T-helper 2 cell (primary cell): ENCODE measurements at places on chromosomes 1 and 21.

DNA sequence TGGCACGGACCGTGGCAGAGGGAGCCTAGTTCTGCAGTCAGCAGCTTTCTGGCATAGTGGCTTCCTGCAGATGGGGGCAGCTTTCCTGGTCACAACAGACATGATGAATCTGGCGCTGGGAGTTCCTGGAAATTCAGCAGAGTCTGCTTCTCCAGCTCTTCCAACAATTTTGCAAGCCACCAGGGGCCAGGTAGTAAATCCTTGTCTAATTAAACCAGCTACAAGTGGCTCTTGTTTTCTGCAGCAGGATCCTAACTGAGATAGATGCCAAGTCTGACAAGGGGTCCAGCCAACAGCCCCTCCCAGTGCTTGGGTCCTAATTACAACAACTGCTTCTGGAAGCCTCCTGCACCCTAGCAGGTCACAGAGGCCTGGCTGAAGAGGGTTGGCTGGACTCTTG, 35.8 kb downstream of the TRIM62 start:
- DNase-seq: no peak

DNA sequence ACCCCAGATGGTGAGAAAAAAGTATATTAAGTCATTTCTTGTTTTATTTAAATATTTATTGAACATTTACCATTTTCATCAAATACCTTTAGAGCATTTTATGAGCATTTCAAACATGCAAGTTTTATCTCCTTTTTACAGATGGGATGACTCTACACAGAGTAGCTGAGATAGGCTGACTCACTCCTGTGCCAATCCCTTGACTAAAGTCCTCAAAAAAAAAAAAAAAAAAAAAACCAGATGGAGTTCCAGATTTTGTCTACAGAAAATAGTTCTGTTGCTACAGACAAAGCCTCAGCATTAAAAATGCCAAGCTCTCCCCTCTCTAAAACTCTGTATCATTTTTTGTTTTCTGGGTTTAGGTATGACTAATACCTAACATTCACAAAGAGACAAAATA, 303.0 kb upstream of the PLD5 start:
- no peak for DNase-seq

GRCh38 chr1:151494741-151495281, 16.4 kb upstream of the CGN start:
- DNase-seq: no peak

- DNase-seq: no peak
These were observed 65.8 kb upstream of the ATF3 start for GRCh38 chr1:212542761-212543187.

- DNase-seq: no peak
These were observed 6.6 kb downstream of the SORT1 start for GRCh38 chr1:109391157-109391556.
